ENCODE measurements at places on chromosomes 1 and 21.

GRCh38 chr1:206754011-206754410, 16.6 kb upstream of the IL19 start:
- H3K4me1 ChIP-seq: peaks cover 33% of the 10 kb centered on the region
- no peak overlapping the region for H3K4me3 ChIP-seq
- no peaks in the 10 kb centered on the region for H3K36me3 ChIP-seq
- no peak for DNase-seq

- H3K4me1 ChIP-seq: no peaks in the 10 kb centered on the region
- no peak overlapping the region for H3K27ac ChIP-seq
- H3K27me3 ChIP-seq: no peaks in the 10 kb centered on the region
- H3K4me3 ChIP-seq: no peak overlapping the region
Observed at GRCh38 chr1:173506437-173506836, 29.3 kb downstream of the PRDX6 start.

GRCh38 chr21:34519016-34519415, 7.0 kb upstream of the KCNE1 start:
- H3K4me3 ChIP-seq: no peak overlapping the region
- H3K4me1 ChIP-seq: no peaks in the 10 kb centered on the region
- peaks cover 75% of the 10 kb centered on the region for H3K36me3 ChIP-seq
- DNase-seq: no peak
- H3K27me3 ChIP-seq: no peaks in the 10 kb centered on the region

DNA sequence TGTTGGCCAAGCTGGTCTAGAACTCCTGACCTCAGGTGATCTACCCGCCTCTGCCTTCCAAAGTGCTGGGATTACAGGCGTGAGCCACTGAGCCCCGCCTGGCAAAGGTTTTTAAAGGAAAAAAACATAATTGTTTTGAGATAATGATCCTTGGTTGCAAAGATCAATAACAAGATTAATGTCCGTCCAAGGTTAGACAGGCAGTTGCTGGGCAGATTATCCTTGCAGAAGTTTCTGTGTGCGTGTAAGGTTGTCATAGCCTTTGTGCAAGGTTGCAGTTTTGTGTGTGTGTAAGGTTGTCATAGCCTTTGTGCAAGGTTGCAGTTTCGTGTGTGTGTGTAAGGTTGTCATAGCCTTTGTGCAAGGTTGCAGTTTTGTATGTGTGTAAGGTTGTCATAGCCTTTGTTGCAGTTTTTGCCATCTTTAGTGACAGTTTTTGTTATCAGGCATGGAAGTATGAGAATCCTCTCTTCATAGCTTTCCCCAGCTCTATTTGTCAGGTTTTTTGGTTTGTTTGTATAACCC, 3.6 kb downstream of the YBEY start:
- H3K4me1 ChIP-seq: peaks cover 21% of the 10 kb centered on the region
- peaks cover 13% of the 10 kb centered on the region for H3K36me3 ChIP-seq
- no peak overlapping the region for H3K27ac ChIP-seq
- H3K4me3 ChIP-seq: no peak overlapping the region

- H3K4me1 ChIP-seq: no peaks in the 10 kb centered on the region
- H3K27me3 ChIP-seq: no peaks in the 10 kb centered on the region
- no peak overlapping the region for H3K27ac ChIP-seq
- no peak for DNase-seq
Observed at GRCh38 chr1:4977701-4978100, 323.3 kb downstream of the AJAP1 start.

DNA sequence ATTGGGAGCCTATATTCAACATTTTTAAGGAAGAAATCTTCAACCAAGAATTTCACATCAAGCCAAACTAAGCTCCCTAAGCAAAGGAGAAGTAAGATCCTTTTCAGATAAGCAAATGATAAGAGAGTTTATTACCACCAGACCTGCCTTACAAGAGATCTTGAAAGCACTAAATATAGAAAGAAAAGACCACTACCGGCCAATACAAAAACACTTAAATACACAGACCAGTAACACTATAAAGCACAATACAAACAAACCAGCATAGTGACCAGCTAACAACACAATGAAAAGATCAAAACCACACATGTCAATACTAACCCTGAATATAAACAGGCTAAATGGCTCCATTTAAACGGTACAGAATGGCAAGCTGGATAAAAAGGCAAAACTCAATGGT, 165.4 kb downstream of the MRPL39 start:
- H3K36me3 ChIP-seq: no peaks in the 10 kb centered on the region
- DNase-seq: no peak
- no peaks in the 10 kb centered on the region for H3K4me1 ChIP-seq

DNA sequence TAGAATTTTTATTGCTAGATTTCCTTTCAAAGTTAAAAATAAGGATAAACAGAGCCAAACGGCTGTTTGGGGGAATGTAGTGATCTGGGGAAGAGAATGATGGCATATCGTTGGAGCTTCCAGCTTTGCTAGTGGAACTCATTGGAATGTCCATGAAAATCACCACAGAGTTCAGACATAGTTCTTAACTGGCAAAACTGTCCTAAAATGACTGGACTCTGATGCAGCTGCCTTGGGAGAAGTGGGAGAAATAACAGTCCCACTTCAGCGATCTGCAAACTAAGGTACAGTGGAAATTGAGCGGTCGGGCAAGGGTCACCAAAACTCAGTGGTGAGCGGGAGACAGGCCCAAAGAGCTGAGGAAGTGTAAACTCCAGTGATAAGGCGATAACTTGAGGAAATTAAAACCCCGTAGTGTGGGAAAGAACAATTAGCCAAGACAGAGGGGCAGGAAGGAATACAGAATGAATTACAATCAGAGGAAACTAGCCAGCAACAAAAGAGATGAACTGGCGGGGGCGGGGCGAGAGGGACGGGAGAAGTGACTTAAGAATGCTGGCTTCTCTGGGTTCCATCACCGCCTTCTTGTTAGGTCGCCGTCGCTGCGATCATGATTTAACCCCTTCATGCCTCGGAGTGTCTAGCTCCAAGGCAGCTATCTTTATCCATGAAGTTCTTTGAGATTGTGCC, 89.8 kb upstream of the ARHGAP29 start:
- H3K4me1 ChIP-seq: no peaks in the 10 kb centered on the region
- no peaks in the 10 kb centered on the region for H3K36me3 ChIP-seq
- no peaks in the 10 kb centered on the region for H3K27me3 ChIP-seq
- H3K27ac ChIP-seq: no peak overlapping the region

DNA sequence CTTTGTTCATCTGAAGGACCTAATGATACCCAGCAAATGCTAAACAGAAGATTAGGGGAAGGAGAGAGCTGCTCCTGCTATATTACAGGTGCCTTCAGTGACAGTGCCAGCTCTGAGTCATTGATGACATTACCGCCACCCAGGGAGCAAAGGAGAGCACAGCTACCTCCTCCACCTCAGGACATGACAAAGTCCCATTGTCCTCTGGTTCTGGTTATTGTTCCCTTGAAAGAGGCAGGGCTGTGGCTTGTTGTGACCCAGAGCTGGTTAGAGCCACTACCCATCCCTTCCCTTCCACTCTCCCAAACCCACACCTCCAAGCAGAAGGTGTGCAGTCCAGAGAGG, 363.5 kb upstream of the DUSP10 start:
- H3K4me1 ChIP-seq: no peaks in the 10 kb centered on the region
- DNase-seq: no peak
- no peaks in the 10 kb centered on the region for H3K36me3 ChIP-seq
- no peak overlapping the region for H3K27ac ChIP-seq
- H3K4me3 ChIP-seq: no peak overlapping the region

DNA sequence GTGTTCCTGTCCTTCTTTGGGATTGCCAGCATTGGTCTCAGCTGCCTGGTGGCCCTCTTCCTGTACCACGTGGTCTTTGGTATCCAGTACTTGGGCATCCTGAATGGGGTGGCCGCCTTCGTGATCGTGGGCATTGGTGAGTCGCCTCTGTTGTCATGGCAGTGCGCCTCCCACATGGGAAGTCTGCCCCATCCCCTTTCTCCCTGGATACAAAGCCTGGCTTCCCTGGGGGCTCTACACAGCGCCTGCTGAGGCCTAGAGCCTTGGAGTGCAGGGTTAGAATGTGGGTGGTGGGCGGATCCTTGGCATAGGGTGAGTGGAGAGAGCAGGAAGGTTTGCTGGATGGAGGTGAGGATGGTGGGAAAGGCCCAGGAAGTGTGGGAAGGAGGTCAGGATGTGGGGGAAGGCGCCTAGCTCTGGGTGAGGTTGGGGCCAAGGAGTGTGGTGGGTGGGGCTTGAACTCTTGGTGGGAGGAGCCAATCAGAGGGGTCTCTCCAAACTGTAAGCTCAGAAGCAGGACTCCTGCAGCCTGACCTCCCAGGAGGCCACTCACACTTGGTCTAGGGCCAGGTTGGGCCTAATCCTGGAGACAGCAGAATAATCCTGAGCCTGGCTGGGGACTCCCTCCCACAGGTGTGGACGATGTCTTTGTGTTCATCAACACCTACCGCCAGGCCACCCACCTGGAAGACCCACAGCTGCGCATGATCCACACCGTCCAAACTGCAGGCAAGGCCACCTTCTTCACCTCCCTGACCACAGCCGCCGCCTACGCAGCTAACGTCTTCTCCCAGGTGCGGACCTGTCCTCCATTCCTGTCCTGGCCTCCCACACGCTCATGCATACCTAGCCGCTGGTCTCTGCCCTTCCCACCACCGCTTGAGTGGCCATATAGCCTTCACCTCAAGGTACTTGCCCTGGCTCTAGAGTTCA, 36.7 kb downstream of the DISP3 start:
- no peak for DNase-seq
- H3K4me3 ChIP-seq: no peak overlapping the region
- no peaks in the 10 kb centered on the region for H3K27me3 ChIP-seq
- H3K4me1 ChIP-seq: no peaks in the 10 kb centered on the region

GRCh38 chr1:17998889-17999288, 108.7 kb upstream of the IGSF21 start:
- no peak for DNase-seq
- no peak overlapping the region for H3K27ac ChIP-seq
- no peak overlapping the region for H3K4me3 ChIP-seq
- no peaks in the 10 kb centered on the region for H3K4me1 ChIP-seq

GRCh38 chr1:8525558-8526275, 207.8 kb downstream of the SLC45A1 start:
- no peaks in the 10 kb centered on the region for H3K27me3 ChIP-seq
- H3K4me1 ChIP-seq: peaks cover 28% of the 10 kb centered on the region
- H3K36me3 ChIP-seq: no peaks in the 10 kb centered on the region
- DNase-seq: peak; percentile 84

- H3K4me3 ChIP-seq: no peak overlapping the region
- no peaks in the 10 kb centered on the region for H3K4me1 ChIP-seq
- H3K27me3 ChIP-seq: no peaks in the 10 kb centered on the region
- no peaks in the 10 kb centered on the region for H3K36me3 ChIP-seq
- H3K27ac ChIP-seq: no peak overlapping the region
Observed at GRCh38 chr1:178055779-178056471, 38.0 kb upstream of the RASAL2 start.

GRCh38 chr1:118303064-118303463, 118.0 kb upstream of the SPAG17 start:
- no peak overlapping the region for H3K4me3 ChIP-seq
- H3K27ac ChIP-seq: no peak overlapping the region
- H3K4me1 ChIP-seq: no peaks in the 10 kb centered on the region
- no peak for DNase-seq
- peaks cover 5% of the 10 kb centered on the region for H3K27me3 ChIP-seq
- H3K36me3 ChIP-seq: no peaks in the 10 kb centered on the region

DNA sequence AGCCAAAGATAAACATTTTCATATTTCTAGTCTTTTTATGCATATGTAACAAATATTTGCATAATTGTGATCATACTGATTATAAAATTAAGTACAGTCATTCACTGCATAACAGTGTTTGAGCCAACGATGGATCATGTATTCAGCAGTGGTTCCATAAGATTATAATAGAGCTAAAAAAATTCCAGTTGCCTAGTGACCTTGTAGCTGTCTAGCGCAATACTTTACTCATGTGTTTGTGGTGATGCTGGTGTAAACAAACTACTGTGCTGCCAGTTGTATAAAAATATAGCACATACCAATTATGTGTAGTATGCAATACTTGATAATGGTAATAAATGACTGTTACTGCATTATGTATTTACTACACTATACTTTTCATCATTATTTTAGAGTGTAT, 2.1 kb upstream of the S100A10 start:
- peaks cover 28% of the 10 kb centered on the region for H3K27me3 ChIP-seq
- H3K27ac ChIP-seq: no peak overlapping the region
- peaks cover 26% of the 10 kb centered on the region for H3K4me1 ChIP-seq
- no peak for DNase-seq
- H3K36me3 ChIP-seq: no peaks in the 10 kb centered on the region
- no peak overlapping the region for H3K4me3 ChIP-seq

DNA sequence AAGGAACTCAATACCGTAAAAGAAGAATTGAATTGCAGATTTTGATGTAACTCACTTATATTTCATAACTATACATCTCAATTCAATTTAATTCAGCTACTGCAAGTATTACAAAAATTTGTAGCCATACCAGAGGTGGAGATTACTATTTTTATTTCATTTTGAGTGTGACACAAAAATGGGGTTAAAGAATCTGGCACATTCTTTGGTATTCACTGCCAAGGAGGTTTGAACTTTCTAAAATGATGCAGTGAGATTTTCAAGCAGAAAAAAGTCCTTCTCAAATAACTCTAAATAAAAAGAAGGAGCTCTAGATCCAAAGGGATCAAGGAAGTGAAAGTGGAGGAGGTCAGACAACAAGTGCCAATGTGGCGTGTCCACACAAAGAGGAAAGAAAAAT, 569.0 kb downstream of the DPYD start:
- H3K27ac ChIP-seq: no peak overlapping the region
- no peaks in the 10 kb centered on the region for H3K4me1 ChIP-seq
- H3K36me3 ChIP-seq: no peaks in the 10 kb centered on the region
- H3K27me3 ChIP-seq: no peaks in the 10 kb centered on the region
- DNase-seq: no peak

DNA sequence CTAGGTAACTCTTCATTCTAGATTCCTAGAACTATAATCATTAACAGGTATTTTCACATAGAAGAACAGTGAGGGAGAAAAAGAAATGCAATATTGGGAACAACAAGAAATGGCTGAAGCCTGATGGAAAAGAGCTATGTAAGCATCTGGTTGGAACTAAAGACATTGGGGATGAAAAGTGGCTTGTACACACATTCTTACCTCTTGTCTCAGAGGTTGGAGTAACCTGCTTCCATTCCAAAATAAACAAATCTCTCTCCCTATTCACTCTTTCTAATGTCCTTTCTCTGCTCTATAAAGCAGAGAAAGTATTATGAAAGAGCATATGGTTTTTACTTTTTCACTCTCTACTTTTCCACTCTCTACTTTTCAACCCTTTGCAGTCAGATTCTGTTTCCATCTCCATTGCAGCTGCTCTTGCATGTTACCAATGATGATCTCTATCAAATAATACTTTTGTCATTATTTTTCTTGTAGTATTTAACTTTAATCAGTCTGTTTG, 37.5 kb downstream of the CMPK1 start:
- no peaks in the 10 kb centered on the region for H3K4me1 ChIP-seq
- DNase-seq: no peak
- H3K36me3 ChIP-seq: peaks cover 65% of the 10 kb centered on the region
- no peak overlapping the region for H3K4me3 ChIP-seq

GRCh38 chr1:157893686-157894085, 52.1 kb upstream of the CD5L start:
- H3K36me3 ChIP-seq: no peaks in the 10 kb centered on the region
- no peak for DNase-seq
- H3K27ac ChIP-seq: no peak overlapping the region
- H3K4me3 ChIP-seq: no peak overlapping the region
- H3K4me1 ChIP-seq: no peaks in the 10 kb centered on the region
